Suppressor macrophage (primary cell): ENCODE measurements at places on chromosomes 7 and 10.

- DNase-seq, result no peak
Measured at GRCh38 chr10:99631496-99631895, 11.3 kb upstream of the SLC25A28 start.

DNA sequence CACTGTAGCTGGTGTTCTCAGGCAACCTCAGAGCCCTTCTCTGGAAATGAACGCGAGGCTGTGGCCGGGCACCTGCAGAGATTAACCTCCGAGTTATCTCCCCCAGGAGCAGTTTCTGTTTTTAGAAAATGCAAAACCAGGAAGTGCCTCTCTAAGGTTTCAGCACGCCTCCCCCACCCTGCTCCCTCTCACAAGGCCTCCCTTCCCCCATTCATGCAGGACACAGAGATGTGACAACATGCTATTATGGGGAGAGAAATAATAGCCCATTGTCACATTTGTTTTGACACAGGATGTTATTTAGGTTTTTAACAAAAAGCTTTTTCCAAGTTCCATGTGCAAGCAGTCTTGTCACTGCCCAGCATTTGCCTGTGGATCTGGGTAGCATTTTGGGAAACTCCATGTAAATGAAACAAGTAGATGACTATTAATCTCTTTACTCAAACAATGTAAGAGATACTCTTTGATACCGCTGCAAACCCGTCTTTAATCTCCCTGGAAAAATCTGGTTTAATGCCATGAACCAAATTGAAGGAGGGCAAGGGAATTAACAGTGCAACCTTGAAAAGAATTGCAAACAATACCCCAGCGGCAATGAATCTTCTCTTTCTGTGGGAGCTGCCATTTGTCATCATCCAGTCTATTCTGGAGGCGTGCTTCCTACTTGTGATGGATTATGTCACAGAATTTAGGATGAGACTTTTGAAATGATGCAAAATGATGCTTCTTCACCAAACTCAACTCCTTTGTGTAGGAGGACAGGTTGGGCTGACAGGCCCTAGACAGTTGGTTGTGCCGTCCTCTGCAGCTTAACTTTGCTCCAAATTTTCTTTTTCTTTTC lies 86.5 kb upstream of the NMT2 start:
- no peak for DNase-seq

DNA sequence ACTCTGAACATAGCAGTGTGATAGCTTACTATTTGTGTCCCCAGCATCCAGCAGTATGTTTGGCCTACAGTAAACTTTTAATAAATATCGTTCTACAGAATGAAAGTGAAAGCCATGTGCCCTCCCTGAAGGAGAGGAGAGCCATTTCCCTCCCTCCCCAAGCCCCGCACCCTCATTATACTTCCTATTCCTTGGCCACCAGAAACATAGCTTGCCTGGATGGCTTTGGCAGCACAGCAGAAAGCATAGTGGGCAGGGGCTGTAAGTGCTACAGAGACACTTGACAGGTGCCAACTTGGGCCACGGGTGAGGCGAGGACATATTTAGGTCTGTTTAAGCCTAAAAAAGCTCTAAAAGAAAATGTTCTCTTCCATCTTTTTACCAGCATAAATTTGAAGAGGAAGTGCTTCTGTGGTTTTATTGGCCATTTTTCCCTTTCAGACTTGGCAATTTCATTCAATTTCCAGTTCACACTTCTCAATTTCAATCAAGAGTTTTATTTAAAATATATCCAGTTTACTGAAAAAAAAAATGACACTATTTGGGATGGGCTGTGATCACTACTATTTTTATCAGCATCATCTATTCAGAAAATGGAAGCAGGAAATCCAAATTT lies 12.7 kb downstream of the HHEX start:
- peak; percentile 34 for DNase-seq

DNA sequence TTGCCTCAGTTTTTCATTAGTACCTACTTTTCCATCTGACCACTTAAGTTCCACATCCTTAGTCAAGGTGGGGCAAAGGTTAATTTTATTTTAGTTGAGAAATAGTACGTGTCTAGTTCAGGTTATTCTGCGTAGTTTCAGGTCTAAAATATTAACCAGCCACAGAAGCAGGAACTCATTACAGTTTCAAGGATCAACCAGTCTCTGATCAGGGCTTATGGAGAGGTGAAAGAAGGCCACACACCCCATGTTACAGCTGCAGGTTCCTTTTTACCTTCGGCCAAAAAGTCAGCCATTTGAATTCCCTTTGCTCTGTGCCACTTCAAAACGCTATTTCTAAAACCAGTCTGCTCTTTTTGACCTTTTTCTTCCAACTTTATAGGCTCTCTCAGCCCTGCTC lies 134.2 kb downstream of the CTTNBP2 start:
- DNase-seq, result no peak

DNA sequence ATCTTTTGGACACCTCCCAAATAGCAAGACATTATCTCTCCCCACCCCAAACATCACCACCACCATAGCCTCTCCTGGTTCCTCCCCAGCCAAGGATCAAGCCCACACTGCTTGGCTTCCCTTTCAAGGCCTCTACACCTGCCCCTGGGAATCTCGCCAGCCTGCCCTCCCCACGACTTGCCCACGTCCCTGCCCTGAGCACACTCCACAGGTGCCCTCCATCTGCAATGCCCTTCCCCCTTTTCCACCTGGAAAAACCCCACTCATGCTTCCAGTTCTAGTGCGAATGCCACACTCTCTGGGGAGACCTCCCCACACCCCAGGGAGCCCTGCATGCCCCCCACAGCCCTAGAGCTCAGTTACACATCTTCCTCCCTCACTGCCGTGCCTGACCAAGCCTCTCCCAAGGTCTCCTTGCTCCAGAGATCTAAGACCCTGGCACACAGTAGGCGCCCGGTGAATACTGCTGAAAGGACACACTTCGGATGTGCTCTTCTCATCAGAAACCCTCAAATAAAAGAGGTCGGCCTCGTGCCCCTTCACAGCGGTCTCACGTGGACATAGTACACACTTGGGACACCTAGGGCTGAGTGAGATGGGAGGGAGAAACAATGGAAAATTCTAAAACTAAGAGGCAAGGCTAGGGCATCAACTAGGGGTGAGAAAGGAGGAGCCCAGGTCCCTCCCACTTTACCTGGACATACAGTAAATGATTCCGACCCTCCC lies 91.4 kb downstream of the DLG5 start:
- no peak for DNase-seq

GRCh38 chr10:55369670-55370420 lies 568.8 kb upstream of the PCDH15 start:
- DNase-seq, result no peak
